Renal cortex interstitium (tissue), 15 donors: ENCODE measurements at places on chromosomes 6 and 20. TPM values are rescaled to one million over a fixed set of nuclear protein-coding genes. Genes with fewer than 3 reads are reported as not detected.

GRCh38 chr6:11224252-11224965 lies 8.1 kb downstream of the NEDD9 start:
- no peak for DNase-seq

DNA sequence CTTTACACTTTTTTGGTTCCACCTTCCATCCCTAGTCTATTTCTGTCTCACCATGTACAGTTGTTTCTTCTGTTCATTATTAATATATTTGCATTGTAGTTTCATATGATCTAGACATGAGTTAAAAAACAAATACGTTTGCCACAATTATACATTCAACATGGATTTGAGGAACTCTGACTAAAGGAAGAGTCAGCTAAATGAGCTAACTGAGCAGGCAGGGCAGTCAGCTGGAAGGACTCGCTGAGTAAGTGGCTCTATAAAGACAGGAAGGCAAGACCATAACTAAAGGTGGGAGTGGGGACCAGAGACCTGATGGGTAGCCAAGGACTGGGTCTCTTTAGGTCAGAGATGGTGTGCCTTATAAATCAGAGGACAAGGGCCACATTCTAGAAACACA lies 26.3 kb downstream of the TMX4 start:
- no peak for DNase-seq

DNA sequence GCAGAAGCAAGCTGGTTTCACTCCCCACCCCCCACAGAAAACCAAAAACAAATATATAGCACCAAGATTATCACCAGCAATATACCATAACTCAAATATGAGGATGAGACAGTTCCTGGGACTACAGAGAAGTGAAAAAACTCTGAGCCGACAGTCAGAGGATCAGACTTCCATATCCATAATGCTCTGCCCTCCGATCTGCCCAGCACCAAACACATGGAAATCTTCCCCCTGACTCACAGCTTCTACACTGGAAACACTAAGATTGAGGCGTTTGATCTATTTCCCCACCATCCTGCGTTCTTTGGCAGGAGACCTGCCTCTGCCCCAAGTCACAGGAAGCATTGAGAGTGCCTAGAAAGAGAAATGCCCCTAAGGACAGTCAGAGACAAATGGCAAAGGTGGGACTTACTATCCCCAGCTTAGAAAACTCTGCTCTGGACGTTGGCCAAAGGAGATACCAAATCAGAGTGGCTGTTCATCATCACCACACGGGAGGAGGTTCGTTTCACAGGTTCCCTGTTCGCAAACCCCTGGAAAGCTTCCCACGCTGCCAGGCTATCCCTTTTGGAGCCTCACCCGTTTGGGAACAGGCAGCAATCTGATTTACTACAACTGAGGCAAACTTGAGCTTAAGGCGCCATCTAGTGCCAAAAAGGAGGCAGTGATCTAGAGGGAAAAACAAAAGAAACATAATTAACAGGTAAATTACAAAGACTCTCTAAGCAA lies 48.7 kb upstream of the SRSF6 start:
- DNase-seq: no peak

GRCh38 chr6:157552081-157552747 lies 171.2 kb downstream of the ZDHHC14 start:
- no peak for DNase-seq

GRCh38 chr20:22496817-22497216 lies 87.6 kb downstream of the FOXA2 start:
- DNase-seq: no peak

GRCh38 chr6:152977556-152977955 lies 5.3 kb downstream of the FBXO5 start:
- no peak for DNase-seq

DNA sequence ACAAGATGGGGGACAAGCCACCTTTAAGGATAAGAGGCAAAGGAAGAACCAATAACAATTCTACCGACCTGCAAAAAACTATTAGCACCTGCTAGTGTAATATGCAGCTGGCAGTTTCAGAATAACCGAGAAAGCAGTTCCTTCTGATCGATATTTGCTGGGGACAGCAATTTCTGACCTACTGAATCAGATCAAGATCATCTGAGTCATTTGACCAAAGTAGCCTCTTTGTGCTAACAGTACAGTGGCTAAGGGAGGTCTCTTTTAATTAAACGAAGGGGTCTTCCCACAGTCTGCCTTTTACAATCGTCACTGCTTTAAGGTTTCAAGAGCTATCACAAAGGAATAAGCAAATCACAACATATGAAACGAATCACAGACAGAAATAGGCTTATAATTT lies 318.9 kb downstream of the BTBD9 start:
- no peak for DNase-seq

DNA sequence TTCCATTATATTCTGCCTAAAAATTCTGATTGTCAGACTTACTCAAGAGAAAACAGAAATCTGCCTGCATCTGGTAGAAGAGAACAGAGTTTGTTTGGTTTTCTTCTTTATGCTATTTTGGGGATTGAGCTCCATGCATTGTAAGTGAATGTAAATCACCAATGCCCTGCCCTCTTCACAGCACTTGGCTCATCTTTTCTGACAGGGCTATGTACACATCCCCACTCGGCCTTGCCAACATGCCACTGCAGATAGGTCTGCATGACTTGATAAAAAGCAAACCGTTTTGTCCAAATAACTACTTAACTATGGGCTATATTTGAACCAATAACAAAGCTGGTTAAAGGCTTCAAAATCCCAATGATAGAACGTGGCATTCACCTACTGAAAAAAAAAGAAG lies 117.7 kb downstream of the IBTK start:
- DNase-seq: no peak

GRCh38 chr6:78476561-78476960 lies 390.8 kb upstream of the IRAK1BP1 start:
- no peak for DNase-seq

DNA sequence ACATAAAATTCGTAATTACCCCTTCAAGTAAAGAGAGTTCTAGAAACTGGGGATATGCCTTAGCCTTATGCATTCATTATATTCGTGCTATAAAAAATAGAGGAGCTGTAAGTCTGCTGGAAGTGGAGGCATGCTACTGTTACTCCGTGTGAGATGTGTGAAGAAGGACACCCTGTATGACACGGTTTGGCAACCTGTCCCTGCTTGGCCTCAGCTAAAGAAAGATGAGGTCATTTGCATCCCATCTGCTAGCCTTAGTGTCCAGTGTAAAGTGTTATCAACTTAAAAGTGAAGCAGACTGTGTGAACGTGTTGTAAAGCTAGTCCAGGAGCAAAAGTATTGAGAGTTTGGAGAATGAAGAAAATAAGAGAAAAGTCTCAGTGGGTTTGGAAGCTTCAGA lies 135.1 kb upstream of the RAB32 start:
- no peak for DNase-seq

DNA sequence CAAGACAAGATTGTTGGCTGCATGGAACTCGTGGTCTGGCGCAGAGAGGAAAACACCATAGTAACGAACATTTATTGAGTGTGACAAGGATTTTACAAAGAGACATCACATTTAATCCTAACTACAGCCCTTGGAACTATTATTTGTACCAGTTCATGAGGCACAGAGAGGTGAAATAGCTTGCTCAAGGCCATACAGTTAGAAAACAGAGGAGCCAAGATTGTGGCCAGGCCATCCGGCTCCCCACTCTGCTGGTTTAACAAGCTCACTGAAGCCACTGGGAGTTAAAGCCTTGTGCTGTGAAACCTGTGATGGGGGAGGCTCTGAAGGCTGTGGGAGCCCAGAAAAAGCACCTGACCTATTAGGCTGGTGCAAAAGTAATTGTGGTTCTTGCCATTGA lies 74.9 kb upstream of the ZNFX1 start:
- no peak for DNase-seq

GRCh38 chr6:149082320-149082719 lies 235.2 kb upstream of the TAB2 start:
- no peak for DNase-seq

- no peak for DNase-seq
Observed at GRCh38 chr6:15232836-15233510, 12.9 kb upstream of the JARID2 start.

GRCh38 chr6:25174678-25175077 lies 104.5 kb upstream of the CARMIL1 start:
- DNase-seq: no peak

DNA sequence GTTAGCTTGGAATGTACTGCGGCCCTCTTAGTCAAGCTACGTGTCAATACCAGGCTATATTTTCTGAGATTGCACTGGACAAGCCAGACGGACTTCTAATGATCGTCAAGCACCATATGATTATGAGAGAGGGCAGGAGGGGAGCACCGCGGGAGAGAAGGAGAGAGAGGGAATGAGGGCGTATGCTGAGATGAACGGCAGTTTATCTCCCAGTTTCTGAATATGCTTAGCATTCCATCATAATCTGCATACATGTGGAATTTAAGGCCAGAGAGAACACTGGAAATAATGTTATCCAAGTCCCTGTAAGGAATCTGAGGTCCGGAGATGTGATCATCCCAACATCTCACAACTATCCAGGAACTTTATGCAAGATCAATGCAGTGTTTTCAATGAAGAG lies 60.2 kb downstream of the BFSP1 start:
- no peak for DNase-seq

- no peak for DNase-seq
Observed at GRCh38 chr6:20882014-20882413, 347.8 kb downstream of the CDKAL1 start.

DNA sequence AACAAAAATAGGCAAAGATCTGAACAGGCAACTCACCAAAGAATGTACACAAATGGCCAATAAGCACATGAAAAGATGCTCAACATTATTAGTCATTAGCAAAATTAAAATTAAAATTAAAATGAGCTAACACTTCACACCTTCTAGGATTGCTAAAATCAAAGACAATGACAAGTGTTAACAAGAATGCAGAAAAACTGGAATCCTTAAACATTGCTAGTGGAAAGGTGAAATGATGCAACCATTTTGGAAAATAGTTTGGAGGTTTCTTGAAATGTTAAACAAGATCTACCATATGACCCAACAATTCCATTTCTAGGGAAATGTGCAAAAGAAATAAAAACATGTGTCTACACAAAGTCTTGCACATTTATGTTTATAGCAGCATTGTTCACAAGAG lies 75.5 kb upstream of the DST start:
- no peak for DNase-seq

DNA sequence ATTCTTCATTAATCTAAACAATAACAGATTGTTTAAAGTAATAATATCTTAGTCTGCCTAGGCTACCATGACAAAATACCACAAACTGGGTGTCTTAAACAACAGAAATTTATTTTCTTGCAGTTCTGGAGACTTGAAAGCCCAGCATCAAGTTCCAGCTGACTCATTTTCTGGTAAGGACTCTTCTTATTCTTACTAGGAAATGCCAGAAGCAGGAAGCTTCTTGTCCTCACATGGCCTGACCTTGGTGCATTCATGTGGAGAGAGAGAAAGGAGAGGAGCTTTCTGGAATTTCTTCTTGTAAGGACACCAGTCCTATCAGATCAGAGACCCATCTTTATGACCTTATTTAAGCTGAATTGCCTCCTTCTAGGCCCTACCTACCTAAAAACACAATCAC lies 110.5 kb downstream of the ANKRD60 start:
- DNase-seq: no peak

GRCh38 chr6:159716247-159717096 lies 10.8 kb upstream of the WTAP start:
- DNase-seq: no peak

GRCh38 chr6:33592595-33593413 lies 12.7 kb upstream of the BAK1 start:
- no peak for DNase-seq

DNA sequence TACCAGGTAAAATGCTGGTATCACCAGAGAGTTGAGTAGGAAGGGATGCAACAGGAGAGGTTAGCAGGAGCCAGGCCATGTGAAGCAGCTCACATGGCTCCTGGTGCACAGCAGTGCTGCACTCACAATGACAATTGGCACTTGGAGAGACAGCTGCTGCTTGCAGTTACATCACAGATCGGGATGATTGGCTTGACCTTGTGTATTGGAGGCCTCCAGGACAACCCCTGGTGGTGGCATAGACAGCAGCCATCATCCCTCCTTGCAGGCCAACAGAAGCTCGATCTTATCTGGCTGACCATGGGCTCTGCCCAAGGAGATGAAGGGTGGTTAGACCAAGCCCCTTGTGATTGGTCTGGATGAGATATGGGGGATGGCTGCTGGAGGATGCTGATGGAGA lies 73.0 kb downstream of the EYA2 start:
- no peak for DNase-seq

DNA sequence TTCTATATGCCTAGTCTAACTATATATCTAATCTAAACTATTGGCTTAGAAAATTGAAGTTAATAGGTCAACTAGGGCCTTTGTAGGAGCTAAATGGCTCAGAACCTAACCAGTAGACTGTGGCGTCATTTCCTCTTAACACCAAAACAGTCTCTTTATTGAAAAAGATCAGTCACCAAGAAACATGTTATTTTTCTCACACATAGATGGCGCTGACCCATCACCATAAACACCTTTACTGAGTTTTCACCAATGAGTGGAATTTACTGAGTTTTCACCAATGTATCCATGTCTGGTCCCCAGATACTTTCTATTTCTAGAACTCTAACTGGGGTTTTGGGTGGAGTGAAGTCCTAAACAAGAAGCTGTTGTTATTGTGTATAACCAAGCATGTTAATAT lies 636.0 kb downstream of the BCKDHB start:
- DNase-seq: no peak

- DNase-seq: no peak
Observed at GRCh38 chr20:19253916-19254820, 41.7 kb downstream of the SLC24A3 start.

DNA sequence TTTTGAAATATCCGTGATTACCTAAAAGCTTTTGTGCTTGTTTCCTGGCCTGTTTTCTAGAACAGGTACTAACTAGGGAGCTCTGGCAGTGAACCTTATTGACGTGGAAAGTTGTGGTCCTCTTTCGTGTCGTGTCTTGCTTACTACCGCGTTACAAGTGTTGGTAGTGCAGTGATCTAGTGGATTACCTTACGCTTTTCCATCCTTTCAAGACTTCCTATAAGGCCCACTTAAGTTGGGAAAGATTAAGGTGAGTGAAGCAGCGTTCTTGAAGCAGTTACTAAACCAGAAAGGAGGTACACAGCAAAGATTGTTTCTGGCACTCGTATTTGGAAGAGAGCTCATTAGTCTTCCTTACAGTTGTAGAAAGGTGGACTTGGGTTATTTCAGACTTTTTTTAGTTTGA lies 1.9 kb downstream of the PNRC1 start:
- DNase-seq: no peak

The SSR1 gene
- 128 TPM for polyA plus RNA-seq

The TBXT gene
- 0.09 TPM for polyA plus RNA-seq

The CNBD2 gene
- polyA plus RNA-seq: 0.93 TPM

The HRH3 gene
- polyA plus RNA-seq: not detected

The CAPN11 gene
- polyA plus RNA-seq: 0.14 TPM

The SLC35D3 gene
- 0.31 TPM for polyA plus RNA-seq

The PSMB8 gene
- polyA plus RNA-seq: 19.7 TPM

The PTPRT gene
- 0.78 TPM for polyA plus RNA-seq

The ATP6V1G2 gene
- 5.9 TPM for polyA plus RNA-seq

The ZSCAN9 gene
- polyA plus RNA-seq: 38.9 TPM

The PHACTR1 gene
- polyA plus RNA-seq: 23.2 TPM

The LTB gene
- 2.3 TPM for polyA plus RNA-seq

The ELOVL4 gene
- 3.7 TPM for polyA plus RNA-seq

The MTFR2 gene
- 3.2 TPM for polyA plus RNA-seq

The ULBP2 gene
- polyA plus RNA-seq: 0.72 TPM

The NRSN1 gene
- polyA plus RNA-seq: 0.34 TPM

The CST3 gene
- polyA plus RNA-seq: 120 TPM
